ENCODE measurements at places on chromosomes 5 and 9.

- no peak for DNase-seq
Observed at GRCh38 chr5:51495672-51496071, 112.4 kb downstream of the ISL1 start.

DNA sequence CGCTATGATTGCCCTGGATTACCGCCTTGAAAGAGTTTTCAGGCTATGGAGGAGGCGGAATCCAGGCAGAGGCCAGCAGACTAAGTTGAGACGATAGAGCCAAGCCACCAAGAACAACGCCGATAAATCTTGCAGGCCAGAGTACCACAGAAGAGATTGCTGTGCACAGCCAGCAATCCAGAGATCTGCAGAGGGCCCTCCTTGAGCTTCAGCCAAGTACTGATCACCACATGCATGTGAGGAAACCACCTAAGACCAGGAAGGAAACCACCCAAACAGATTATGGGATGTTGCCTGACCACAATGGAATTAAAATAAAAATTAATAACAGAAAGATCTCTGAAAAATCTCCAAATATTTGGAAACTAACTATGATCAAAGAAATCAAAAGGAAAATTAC lies 74.9 kb downstream of the GCNT4 start:
- no peak for DNase-seq

DNA sequence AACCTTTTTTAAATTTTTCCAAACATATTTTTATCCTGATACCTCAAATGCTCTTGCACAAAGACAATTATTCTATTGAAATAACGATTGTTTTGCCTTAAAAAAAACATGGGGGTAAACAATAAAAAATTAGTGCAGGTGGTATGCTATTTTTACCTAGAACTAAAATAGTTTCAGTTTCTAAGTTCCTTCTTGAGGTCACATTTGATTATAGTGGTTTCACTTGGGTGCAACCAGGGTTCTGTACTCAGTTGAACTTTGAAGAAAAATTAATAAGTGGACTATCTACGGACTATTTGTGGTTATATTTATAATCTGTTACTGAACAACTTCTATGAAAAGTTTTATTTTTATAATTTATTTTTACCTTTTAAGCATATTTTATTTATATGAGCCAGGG lies 387.1 kb upstream of the IZUMO3 start:
- DNase-seq: no peak

DNA sequence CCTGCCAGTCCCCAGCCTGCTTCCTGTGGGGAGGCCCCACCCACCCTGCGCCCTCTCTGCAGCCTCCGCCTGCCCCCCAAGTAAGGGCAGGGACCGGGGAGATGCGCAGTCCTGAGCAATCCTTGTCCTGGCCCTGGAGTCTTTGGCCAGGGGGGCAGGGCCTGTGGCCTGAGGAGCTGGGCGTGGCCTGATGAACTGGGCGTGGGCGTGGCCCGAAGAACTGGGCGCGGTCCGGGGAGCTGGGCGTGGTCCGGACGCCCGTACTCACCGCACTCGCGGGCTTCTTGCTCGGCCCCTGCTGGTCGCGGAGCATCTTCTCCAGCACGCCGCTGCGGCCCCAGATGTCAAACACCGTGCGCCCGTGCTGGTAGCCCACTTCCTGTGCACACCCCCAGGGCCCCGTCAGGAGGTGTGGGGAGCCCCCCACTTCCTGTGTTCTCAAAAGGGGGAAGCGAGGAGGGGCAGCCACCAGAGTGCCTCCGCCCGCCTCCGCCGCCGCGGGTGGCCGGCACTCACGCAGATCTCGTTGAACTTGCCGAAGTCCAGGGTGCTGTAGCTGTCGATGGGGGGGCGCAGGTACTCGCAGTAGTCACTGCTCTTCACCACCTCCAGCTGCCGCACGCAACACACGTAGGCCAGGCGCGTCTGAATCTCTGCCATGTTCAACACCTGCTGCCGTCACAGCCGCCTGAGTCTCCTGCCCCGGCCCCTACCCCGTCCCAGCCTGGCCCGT lies 2.7 kb upstream of the NSMF start:
- peak; percentile 74 for DNase-seq

DNA sequence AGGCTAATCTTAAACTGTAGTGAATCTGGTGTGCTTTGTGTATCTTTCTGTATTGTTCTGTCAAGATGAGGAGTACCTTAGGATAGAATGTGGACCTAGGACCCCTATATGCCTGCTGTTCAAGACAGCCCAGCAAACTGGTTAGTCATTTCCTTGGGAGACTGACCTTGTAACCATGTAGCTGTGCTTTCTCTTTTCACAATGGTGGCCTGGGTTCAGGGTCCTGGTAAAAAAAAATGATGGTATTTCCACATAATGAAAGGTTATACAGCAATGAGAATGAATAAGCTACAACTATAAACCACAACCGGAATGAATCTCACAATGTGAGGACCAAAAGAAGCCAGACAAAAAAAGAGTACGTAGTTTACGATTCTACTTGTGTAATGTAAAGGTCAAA lies 36.4 kb upstream of the F2RL1 start:
- DNase-seq: no peak

Data from activated T-helper 1 cell treated with Interleukin-2 at 50 U/mL for 16 hours (primary cell).